ENCODE measurements at places on chromosomes 3 and 15.

GRCh38 chr15:89494941-89495637, 1.3 kb downstream of the RHCG start:
- no peak for DNase-seq

GRCh38 chr3:71168121-71168721, 415.3 kb downstream of the FOXP1 start:
- DNase-seq = peak; percentile 46

DNA sequence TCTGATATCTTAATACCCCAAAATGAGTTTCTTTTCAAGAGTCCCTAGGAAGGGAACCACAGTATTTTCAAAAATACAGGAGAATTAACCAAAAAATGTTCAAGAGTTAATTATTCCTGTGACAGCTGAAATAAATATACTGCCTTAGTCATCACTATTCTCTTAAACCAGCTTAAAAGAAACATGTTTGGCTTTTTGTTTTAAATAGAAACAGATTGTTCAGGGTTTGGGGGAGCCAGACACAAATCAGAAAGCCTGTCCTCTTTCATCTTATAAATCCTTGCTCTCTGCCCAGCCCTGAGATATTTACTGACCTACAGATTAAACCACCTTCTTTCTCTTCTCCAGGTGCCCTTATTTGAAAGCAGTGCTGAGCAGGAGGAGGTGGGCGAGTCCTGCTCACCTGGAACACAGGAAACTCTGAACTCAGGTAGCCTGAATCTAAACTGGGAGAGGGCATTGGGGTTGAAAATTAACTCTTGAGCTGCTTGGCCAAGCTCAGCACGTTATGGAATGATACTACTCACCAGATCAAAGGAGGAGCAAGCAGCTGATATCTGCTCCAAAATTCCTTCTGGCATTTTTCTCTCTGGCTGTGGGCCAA, 84.1 kb upstream of the SPRED1 start:
- DNase-seq = no peak

DNA sequence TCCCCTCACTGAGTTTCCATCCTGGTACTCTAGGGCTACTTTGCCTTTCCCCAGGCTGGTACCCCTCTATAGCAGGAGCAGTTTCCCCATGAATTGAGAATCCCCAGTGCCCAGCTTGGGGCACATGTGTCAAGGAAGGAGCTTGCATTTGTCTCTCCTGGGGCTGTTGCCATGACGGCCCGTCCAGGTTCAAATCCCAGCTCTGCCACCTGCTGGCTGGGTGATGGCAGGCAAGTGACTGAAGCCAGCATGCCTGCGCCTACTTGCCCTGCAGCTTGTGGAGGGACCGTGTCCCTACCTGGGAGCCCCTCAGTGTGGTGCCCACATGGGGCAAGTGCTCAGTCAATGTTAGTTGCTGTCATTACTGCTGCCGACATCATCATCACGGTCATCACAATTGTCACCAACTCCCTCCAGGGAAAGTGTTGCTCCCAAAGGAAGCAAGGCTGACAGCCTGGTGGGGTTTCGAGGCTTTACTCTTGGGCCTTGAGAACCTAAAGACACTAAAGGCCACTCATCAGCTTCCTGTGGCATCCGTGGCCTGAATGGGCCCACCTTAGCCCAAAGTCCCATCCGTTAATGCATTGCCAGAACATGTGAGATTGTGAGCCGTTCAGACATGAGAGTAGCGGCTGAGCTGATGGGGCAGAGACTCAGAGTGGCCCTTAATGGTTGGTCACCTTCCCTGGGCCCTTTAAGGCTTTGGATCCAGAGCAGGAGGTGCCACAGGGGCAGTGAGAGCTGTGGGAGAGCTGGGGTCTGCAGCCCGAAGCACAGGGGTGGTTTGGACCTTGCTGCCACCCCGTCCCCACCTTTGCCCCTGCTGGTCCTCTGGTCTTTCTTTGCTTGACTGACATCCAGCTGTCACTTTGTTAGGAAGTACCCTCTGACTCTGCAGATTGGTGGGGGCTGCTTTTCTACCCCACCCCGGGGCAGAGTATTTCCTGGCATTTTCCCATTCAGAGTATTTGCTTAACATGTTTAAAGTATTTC, 144.4 kb downstream of the DNAJB8 start:
- peak; percentile 12 for DNase-seq

DNA sequence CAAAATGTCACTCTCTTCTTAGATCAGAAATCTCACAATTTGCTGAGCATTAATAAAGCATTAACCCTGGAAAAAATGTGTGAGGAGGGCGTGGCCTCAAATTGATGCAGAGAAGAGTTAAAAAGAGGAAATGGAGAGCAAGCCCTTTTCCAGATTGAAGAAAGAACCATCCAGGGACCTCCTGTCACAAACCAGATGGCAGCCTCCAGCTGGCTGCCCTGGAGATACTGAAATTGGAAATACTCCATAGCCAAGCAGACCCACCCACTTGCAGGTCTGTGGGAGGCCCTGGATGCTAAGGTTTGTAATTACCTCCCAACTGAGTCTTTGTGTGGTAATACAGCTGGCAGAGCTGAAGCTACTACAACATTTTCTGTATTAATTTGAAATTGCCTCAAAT, 214.9 kb downstream of the IL20RB start:
- DNase-seq = no peak

DNA sequence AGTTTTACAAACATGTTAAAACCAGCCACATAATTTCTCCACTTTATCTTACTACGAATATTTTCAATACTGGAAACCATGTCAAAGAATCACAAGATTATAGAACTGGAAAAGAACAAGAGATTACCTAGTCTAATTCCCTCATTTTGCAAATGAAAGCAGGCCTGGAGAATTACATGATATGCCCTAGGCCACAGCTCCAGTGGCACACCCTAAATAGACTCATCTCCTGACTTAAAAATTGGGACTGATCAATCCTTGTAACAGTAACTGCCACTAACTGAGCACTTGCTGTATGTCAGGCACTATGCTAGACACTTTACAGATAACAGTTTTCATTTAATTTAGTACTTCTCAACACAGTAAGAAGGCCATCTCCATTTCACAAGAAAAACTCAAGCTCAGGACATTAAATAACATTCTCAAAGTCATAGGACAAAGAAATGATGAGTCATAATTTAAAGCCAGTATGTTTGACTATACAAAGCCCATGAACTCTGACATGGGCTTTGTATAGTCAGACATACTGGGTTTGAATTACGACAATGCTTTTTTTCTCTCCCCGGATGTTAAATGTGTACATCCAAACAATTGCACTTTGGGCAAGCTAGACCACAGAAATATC, 9.4 kb downstream of the IGSF11 start:
- no peak for DNase-seq
